Left kidney (tissue), 8 donors: ENCODE measurements at places on chromosomes 11 and 22.

GRCh38 chr22:30743257-30744020 lies 48.8 kb downstream of the OSBP2 start:
- DNase-seq: no peak

GRCh38 chr11:63470311-63470710 lies 20.7 kb downstream of the PLAAT5 start:
- no peak for DNase-seq

DNA sequence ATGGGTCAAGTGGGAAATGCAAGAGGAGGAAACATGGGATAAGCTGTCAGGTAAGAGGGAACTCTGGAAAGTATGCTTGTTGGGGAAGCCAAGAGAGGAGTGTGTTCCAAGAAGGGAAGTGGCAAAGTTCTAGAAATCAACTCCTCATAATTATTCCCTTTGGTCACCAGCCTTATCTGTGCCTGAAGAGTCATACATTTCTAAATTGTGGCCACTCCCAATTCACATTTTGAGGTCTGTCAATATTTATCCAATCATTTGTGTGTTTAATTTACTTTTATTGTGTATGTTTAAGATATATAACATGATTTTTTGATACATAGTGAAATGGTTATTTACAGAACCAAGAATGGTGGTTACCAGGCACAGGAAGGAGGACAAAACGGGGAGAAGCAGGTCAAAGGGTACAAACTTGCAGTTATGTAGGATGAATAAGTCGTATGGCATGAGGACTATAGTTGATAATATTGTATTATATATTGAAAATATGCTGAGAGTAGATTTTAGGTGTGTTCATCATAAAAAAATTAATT lies 131.7 kb downstream of the GRIA4 start:
- DNase-seq: no peak

DNA sequence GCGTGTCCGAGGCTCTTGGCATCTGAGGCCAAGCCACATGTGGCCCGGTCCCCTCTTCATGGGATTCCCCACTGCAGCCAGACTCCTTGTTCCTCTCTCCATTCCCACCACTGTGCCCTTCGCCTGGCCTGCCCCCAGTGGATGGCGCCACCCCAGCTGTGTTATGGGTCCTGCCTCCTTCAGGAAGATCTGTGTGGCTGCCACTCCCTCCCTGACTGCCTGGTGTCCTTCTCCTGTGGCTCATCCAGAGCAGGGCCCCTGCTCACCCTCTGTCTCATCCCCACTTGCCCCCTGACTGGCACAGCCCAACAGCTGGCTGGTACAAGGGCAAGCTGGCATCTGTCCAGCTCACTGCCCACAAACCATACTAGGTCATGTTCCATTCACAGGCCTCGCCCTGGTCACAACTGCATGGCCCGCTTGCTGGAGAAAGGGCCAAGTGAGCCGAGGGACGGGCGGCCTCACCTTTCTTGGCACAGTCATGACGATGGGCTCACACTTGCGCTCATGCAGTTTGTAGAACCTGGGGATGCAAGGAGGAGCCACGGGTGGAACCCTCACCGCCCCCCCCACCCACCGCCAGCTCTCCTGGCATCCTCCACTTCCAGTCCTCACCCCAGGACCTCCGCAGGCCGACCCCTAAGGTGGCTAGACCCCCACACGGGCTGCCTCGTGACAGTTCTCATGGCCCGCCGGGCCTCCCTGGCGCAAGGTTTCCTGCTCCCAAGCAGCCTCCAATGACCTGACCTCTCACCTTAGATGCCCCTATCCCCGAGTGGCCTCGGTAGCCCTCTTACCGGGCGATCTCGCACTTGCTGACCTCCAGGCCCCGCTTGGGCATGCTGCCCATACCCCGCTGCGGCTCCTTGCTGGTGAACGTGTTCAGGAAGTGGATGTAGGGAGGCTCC lies 2.1 kb upstream of the PTPRCAP start:
- DNase-seq: no peak

GRCh38 chr11:133896028-133896427 lies 50.7 kb upstream of the SPATA19 start:
- DNase-seq: no peak

GRCh38 chr11:67370351-67371076 lies 2.9 kb downstream of the CLCF1 start:
- DNase-seq: no peak

- no peak for DNase-seq
Observed at GRCh38 chr11:46127150-46127638, 5.9 kb upstream of the PHF21A start.

- no peak for DNase-seq
Observed at GRCh38 chr22:50695421-50696250, 23.0 kb downstream of the SHANK3 start.

DNA sequence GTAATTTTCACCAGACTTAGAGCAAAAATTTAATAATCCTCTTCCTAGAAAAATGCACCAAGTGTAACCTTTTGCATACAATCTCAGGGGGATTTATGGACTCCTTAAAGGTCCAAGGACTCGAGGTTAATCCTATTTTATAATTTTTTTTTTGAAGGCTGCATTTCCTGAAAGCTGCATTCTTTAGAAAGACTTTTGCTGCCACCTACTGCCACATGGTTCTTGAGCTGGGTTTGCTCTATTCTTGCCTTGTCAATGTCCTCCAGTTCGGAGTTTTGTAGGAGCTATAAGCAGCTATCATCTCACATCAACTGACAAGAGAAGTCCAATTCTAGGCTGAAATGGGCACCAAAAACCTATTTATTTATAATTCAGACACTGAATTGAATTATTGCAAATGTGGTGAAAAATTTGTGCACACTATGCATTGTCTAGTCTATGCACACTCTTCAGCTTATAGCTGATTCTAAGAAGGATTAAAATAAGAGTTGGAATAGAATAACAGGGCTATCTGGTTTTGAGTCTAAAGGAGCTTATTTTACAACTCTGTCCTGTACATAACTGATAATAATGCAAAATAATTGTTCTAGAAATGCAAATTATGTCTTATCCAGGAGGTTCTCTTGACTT lies 31.3 kb downstream of the TRAF6 start:
- peak; percentile 68 for DNase-seq

DNA sequence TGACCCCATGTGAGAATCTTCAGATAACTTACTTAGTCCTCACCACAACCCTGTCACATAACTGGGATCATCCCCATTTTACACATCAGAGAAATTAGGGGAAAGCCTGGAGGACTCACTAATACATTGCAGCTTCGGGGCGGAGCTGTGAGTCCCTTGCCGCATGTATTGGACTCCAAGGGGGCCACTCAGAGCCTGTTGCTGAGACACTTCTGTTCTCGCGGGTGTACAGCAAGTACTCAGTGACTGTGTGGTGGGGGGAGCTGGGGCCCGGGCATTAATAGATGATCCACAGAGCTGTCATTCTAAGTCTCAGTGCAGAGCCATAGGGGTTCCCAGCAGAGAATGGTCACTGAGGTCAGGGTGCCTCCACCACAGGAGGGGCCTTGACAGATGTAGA lies 13.5 kb downstream of the OAF start:
- no peak for DNase-seq

- DNase-seq: no peak
Observed at GRCh38 chr22:49455595-49455994, 372.1 kb downstream of the BRD1 start.

DNA sequence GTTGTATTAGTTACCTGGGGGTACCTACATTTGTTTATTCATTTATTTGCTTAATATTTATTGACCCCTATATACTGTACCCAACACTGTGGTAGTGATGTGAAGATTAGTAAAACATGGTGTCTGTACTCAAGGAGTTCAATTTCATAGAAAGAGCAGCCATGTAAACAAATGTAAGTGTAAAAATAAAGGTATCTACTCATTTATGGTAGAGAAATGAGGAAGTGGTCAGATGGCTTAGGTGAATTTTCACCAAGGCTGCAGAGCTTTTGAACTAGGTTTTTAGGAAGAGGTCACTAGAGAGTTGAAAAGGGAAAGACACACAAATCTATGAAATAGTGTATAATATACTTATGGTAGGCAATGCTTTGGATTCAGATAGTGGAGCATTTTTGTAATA lies 11.1 kb downstream of the CTR9 start:
- DNase-seq: no peak

DNA sequence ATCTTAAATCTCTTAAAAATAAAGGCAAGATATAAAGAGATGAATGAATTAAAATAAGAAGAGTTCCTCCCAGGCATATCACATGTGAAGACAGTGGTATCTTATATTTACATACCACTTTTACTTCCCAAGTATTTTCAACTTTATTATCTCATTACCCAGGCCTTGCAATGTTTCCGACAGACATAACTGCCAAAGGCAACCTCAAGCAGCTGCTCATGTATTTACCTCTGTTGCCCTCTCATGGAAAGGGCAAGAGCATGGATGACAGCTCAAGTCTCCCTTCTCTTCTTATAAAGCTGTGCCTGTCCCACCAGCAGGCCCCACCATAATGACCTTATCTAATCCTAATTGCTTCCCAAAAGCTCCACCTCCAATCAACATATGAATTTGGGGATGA lies 894.2 kb downstream of the NTM start:
- no peak for DNase-seq

GRCh38 chr11:66956689-66957290 lies 1.4 kb downstream of the PC start:
- DNase-seq: no peak

- no peak for DNase-seq
Observed at GRCh38 chr11:371051-371450, 1.8 kb downstream of the B4GALNT4 start.

DNA sequence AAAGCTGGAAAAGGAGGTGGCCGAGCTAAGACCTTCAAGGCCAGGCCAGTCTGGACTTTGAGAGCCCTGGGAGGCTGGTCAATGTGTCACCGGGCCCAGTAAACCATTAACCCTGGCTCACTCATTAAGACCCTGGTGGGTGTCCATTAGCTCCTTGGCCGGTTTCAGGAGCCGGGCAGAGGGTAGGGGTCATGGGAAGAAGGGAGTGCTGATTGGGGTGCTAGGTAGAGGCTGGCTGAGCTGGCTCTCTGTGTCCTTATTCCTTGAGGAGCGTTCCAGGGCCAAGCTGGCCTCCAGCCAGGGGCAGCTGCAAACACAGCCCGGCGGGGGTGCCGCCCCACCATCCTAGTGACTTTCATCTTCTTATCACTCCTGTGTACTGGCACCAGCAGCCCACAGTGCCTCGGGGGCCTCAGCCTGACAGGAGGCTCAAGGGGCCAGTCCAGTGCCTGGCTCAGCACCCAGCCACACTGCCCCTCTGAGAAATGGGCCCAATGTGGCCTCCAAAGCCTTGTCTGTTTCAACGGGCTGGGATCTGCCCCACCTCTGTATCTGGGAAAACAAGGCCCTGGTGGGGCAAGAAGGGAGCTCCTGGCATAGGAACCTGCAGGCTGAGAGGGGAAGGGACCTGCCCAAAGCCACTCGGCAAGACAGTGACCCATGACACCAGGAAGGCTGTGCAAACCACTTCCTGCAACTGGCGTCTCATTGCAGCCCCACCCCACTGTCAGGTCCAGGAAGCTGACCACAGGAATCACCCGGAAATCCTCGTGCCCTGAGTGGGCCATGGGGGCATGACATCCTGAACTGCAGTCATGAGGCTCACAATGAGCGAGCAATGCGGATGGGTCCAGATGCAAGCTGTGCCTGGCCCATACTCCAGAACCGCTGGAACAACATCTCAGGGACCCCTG lies 15.1 kb upstream of the RGL4 start:
- DNase-seq: peak; percentile 22

DNA sequence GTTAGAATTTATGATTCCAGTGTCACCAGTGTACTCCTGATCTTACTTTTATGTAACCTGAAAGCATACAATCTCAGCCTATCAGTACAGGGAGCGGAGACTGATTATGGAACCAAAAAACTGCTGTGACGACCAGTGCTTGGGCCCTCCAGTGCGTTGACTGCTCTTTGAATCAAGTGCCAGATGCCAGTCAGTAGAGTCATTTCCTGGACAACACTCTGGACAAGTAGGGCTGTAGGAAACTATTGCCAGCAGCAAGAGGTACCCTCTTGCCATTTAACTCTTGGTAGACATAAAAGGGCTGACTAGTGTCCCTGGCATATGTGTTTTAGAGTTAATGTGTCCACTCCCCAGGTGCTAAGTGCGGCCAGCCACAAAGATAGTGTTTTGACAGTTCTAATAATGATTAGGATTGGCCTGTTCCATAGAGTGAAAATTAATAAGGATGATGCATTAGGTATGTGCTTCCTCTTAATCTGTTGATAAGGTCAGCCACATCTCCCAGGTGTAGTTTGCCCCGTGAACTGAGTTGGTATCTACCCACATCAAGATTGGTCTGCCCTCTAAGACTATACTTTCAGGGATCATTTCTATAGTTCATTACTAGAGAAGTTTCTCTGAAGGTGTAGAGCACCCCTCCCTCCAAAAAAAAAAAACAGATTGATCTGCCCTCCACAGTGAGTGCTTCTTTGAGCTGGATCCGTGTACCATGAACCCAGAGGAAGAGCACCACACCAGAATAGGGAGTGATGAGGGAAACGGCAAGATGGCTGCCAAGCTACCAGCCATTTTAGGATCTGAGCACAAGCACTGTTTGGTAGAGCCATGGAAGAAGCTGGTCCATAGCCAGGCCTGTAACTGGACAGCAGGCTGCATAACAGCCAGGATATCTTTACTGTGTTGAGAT lies 20.7 kb upstream of the AIFM3 start:
- DNase-seq: no peak

- DNase-seq: no peak
Observed at GRCh38 chr22:44455151-44455962, 42.7 kb downstream of the RTL6 start.

- no peak for DNase-seq
Observed at GRCh38 chr11:69339041-69339733, 45.2 kb downstream of the MYEOV start.

- DNase-seq: no peak
Observed at GRCh38 chr11:9263840-9264315, 1.3 kb downstream of the DENND5A start.

GRCh38 chr11:124760205-124760652 lies 1.9 kb downstream of the ESAM start:
- no peak for DNase-seq

GRCh38 chr22:45212306-45212709 lies 28.4 kb downstream of the KIAA0930 start:
- DNase-seq: no peak

GRCh38 chr22:49262167-49262566 lies 565.5 kb downstream of the BRD1 start:
- no peak for DNase-seq

DNA sequence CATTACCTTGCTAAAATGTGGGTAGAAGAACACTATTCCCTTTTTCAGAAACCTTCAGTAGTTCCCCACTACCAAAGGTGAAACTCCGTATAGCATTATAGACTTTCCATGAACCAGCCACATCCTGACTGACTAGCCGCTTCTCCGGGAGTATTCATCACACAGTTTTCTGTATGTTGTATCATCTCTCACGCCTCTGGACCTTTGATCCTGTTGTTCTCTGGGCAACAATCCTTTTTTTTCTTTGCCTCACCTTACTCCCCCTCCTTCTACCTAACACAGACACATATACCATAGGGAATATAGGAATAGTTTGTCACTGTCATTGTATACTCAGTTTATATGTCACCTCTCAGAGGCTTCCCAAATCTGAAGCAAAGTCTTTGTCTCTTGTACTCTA lies 20.8 kb downstream of the ZC3H12C start:
- DNase-seq: no peak
